ENCODE measurements at places on chromosomes 2 and 18.

- no peak for DNase-seq
Measured at GRCh38 chr2:31535768-31536167, 45.0 kb downstream of the SRD5A2 start.

GRCh38 chr2:100053087-100053885, 89.1 kb downstream of the AFF3 start:
- peak; percentile 18 for DNase-seq

GRCh38 chr2:20199633-20200270, 25.2 kb downstream of the SDC1 start:
- no peak for DNase-seq

DNA sequence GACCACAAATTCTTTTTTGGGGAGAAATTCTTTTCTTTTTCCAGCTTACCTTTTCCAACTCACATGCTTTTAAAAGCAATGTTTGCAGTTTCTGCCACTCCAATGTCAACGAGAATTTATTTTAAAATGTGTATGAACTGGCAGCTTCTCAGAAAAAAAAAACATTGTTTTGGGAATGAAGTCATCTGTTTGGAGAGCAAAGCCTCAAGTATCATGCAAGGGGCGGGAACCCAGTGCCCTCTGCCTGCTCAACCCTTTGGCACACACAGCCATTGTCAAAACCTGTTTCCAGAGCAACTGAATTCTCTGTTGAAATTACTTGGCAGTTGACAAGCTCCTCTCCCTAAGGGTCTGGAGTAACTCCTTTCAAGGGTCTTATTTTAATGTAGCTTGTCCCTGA, 128.5 kb downstream of the QPCT start:
- no peak for DNase-seq

DNA sequence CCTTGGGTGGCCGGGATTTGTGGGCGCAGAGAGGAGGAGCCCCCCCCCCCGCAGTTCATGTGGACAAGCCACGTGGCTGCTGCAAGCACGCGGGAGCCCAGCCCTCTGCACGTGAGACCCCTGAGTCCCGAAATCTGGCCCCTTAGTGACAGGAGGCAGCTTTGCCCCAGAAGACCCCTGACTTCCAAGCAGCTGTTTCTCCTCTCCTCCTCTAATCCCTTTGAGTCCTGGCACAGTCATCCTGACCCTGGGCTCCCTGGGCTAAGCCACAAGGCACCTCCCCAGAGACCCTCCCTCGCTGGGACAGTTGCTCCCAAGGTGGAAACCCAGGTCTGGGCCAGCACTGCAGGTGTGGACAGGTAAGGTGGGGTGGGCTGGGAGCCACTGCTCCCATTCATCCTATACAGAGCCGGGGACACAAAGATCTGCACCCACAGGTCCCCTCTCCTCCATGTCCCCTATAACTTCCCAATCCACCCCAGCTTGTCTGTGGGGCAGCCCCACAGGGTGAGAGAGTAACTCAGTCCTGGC, 923 bp downstream of the TEKT4 start:
- DNase-seq, result no peak

- no peak for DNase-seq
Measured at GRCh38 chr2:226656367-226656766, 143.3 kb downstream of the IRS1 start.

DNA sequence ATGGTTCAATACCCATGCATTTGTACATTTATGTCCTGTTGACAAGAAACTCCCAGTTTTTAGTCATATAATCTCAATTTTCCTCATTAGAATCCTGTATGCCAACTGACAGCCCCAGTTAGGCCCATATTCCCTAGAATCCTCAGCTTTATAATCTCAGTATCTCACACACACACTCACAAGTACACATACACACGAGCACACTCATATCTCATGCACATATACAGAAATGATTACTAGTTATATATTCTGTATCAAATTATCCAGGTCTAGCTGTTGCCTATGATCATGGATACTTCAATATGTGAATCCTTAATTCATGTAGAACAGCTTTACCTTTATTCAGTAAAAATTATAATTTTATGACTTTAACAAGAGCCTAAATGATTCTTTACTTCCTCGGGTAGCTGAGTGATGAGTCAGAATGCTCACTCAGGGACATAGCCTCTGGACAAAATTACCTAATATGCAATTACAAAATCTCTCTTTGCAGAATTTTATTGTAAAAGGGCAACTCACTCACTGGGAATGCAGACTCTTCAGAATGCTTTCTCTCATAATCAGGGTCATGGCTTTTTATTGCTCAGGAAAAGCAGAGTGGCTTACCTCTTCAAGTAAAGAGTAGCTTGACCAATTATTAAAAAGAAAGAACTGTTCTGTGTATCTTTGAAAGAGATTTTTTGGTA, 193.6 kb upstream of the PIK3C3 start:
- no peak for DNase-seq

GRCh38 chr2:9106338-9107167, 100.1 kb upstream of the ASAP2 start:
- no peak for DNase-seq

DNA sequence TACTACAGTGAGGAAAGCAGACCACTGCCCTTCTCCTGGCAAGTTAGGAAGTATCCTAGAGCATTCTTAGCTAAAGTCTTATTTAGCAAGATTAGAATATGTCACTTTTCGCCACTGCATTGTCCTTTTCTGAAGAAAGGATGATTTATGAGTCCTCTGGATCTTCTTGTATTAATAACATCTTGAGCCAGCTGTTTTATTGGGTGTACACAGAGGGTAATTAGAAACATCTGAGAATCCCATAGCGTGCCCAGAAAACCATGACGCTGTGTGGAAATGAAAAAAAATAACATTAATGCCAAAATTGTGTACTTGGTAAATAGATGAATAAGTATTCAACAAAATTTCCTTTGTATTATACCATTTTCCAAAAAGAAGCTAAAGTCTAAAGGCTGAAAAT, 198.7 kb downstream of the LTBP1 start:
- DNase-seq, result no peak

- DNase-seq, result no peak
Measured at GRCh38 chr2:26327291-26328272, 18.4 kb upstream of the SELENOI start.

DNA sequence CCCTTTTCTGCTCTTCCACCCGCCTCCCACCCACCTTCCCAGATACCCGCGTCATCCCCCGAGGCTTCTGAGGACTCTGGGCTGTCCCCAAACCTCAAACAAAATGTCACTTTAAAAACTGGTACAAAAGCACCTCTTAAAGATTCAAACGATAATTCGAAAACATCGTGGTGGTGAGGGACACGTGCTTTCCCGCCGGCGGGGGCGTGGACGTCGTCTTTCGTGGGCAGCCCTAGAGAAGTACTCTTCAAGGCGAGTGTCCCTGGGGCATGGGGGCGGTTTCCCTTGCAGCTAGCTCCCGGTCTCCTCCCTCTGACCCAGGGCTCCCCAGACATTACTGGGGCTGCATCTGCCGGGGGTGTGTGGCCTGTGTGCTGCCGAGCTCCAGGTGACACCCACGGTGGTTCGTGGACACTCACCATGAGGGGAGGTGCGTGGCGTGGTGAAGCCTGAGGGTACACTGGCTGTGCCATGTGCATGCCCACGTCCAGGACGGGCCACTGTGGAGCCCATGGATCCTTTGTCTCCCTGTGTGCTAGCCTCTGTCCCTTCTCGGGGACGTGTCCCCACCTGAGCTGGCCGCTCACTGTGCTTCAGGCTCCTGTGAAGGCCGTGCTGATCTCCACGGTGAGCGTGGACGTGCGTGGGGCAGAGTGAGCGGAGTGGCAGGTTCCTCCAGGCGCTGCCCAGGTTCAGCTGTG, 117.8 kb downstream of the NFATC1 start:
- no peak for DNase-seq

GRCh38 chr2:158962074-158962473, 6.4 kb upstream of the TANC1 start:
- no peak for DNase-seq

- DNase-seq, result no peak
Measured at GRCh38 chr2:100527440-100528015, 35.3 kb upstream of the PDCL3 start.

DNA sequence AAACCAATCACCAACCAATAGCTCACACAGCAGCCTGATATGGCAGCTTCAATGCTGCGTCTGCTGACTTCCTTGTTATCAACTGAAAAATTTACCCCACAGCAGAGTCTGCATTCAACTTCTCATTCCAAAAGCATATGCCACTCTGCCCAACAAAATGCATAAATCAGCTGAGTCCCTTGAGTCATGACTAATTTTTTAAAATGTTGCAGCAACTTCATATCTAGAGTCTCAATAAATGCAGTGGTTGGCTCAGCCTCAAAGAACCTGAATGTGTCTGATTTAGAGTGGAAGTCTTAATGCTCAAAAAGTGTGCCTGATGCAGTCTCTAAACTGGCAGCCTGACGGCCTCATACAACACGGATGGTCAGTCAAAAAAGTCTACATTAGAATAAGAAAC, 46.5 kb downstream of the FARSB start:
- no peak for DNase-seq

DNA sequence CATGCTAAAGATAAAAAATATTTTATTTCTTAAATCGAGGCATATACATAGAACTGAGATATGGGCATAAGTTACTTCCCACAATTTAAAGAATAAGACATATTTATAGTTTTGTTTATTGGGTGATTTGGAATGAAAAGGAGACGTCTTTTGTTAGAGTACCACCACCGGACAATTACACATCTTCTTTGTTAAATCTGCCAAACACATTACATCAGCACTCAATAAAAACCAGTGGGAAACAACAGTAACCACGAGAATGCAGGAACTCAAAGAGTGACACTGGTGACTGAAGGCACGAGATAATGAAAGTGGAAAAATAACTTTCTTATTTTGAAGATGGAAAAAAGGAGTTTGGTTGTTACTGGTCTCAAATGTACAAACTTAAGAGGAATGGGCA, 92.6 kb upstream of the TFCP2L1 start:
- DNase-seq, result no peak

DNA sequence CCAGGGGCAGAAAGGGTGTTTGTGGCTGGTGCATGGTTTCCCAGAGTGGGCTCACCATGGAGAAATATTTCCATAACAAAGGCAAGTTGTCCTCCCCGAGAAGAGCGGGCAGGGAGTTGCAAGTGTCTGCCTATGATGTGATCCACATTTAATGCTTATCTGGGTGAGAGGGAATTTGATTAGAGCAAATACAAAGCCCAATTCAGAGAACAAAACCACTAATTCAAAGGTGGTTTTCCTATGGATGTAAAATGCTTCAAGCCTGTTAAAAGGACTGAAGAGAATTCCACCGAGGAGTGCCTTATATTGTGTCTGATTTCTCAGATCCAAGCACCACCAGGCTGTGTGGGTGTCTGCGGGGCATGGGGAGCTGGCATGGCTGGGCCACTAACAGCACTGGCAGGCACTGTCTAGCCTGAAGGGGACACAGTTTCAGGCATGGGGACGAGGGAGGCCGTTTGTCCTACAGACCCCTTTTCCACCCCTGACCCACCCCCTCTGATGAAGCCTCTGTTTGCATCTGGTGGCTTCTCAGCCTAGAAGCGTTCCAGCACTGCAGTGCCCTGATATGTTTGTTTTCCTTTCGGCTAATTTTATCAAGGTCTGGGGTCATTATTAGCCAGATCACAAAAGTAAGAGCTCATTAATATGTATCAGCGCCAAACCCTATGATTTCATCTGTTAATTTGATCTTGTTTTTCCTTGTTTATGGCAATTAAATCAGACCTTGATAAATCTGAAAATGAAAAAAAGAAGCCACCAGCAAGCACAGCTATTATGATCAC, 357.3 kb downstream of the HRH4 start:
- DNase-seq, result no peak

GRCh38 chr18:54957296-54957832, 1.9 kb downstream of the CCDC68 start:
- DNase-seq, result no peak

GRCh38 chr2:148375214-148375613, 269.3 kb upstream of the EPC2 start:
- no peak for DNase-seq

DNA sequence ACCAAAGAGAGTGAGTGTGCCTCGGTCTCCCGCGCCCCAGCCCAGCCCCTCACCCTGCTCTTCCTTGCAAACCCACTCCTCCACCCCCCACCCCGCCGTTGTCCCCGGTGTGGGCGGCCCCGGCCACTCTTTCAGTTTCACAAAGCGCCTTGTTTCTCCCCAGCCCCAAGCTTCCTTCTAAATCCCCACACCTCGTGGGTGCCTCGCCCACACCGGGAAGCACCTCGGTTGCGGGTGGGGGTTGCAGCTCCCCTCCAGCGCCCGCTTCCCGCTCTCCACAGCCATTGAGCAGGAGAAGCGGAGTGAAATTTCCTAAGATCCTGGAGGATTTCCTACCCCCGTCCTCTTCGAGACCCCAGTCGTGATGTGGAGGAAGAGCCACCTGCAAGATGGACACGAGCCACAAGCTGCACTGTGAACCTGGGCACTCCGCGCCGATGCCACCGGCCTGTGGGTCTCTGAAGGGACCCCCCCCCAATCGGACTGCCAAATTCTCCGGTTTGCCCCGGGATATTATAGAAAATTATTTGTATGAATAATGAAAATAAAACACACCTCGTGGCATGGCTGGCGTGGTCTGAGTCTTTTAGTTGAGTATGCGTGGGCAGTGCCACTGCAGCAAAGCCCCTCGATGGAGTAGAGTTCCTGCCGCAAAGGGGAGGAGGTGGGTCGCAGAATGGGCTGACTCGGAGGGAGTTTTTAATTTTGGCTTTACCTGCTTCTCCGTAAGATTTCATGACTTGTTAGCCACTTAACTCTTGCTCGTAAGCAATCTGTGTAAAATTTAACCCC, 848 bp downstream of the TMSB10 start:
- no peak for DNase-seq

DNA sequence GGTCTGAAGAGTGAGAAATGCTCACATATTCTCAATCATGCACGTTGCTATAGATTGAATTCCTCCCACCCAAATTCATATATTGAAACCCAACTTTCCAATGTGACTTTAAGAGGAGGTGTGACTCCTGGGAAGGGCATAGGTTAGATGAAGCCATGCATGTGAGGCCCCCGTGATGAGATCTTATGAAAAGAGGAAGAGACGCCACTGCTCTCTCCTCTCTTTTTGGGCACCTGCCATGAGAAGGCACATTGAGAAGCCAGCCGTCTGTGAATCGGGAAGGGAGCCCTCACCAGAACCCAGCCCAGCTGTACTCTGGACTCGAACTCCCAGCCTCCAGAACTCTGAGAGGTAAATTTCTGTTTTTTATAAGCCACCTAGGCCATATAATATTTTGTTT, 842.6 kb upstream of the SALL3 start:
- no peak for DNase-seq

DNA sequence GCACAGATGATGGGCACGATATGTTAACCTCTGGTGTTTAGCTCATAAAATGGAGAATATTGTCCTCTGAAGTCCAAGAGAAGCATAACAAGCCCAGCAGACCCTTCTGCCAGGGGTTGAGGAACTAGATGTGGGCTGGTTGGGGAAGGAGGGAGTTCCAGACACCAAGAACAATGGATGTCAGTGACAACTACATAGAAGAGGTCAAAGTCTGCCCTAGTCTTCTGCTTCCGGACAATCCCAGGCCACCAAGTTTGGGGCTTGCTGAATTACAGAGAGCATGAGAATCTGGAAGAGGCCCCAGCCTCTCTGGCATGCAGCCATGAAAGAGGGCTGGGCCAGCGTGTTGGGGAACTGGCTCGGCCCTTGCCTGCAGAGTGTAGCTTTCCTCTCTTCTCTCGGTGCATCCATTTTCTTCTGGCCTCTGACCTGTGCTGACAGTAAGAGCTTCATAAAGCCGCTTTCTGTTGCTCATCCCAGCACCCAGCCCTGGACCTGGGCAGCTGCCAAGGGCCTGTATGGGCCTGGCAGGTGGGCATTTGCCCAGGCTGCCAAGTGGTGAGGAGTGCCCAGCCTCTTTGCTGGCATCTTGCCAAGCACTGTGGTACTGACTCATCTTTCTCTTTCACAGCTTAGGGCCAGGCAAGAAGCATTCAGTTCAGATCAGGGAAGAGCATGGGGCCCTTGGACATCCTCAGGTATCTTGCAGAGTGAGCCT, 14.6 kb upstream of the LAPTM4A start:
- no peak for DNase-seq
